ENCODE measurements at places on chromosomes 6 and 20. TPM values are rescaled to one million over a fixed set of nuclear protein-coding genes. Genes with fewer than 3 reads are reported as not detected.

Gene TBXT
- not detected for total RNA-seq

Gene HLA-DMB
- 2.3 TPM for total RNA-seq

Gene LPA
- total RNA-seq, result not detected

Gene ZNF451
- total RNA-seq, result 8.7 TPM

Gene SLC35F1
- total RNA-seq, result not detected

Gene HTR1B
- not detected for total RNA-seq

Gene FAM209B
- 0.56 TPM for total RNA-seq

Gene AKAP12
- total RNA-seq, result 120 TPM

Gene DDX27
- 67.9 TPM for total RNA-seq

Gene CDSN
- not detected for total RNA-seq

Gene PTP4A1
- 128 TPM for total RNA-seq

Gene SNAP25
- total RNA-seq, result 19.7 TPM

Gene CCN6
- total RNA-seq, result not detected

All from A549 treated with RU486 at 1 μM for 4 hours (cell line).